Hematopoietic multipotent progenitor cell (in vitro differentiated cells): ENCODE measurements at places on chromosomes 6 and 20. TPM values are rescaled to one million over a fixed set of nuclear protein-coding genes. Genes with fewer than 3 reads are reported as not detected.

DNA sequence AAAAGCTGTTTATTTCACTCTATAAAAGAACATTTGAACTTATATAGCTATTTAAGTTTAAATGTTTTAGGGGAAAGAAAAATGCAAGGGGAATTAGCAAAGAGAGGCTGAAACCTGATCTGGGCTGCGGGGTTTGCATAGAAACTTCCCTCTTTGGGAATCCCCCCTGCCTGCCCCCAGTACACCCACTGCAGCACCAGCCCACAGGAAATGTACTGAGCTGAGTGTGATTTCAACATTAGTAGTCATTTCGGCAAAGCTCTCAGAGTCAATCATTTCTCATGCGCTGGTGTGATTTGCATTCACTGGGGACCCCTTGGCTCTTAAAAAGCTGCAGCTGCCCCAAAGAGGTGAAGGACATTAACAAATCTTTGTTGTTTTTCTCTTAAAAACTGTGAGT lies 859.4 kb downstream of the MAFB start:
- DNase-seq: peak; percentile 1

GRCh38 chr6:85449388-85449817 lies 480 bp upstream of the NT5E start:
- DNase-seq: peak; percentile 33

GRCh38 chr6:29791162-29791561 lies 36.5 kb upstream of the HLA-G start:
- no peak for DNase-seq

- DNase-seq: peak; percentile 80
Measured at GRCh38 chr6:36682328-36683144, 4.0 kb downstream of the CDKN1A start.

GRCh38 chr6:160010067-160010466 lies 41.2 kb downstream of the IGF2R start:
- DNase-seq: no peak

- DNase-seq: no peak
Measured at GRCh38 chr20:8461186-8461585, 329.1 kb downstream of the PLCB1 start.

- DNase-seq: no peak
Measured at GRCh38 chr20:35238735-35239134, 12.2 kb downstream of the MMP24 start.

- DNase-seq: peak; percentile 47
Measured at GRCh38 chr20:208942-209566, 18.0 kb upstream of the DEFB129 start.

GRCh38 chr6:143845033-143845432 lies 1.9 kb downstream of the LTV1 start:
- DNase-seq: no peak

GRCh38 chr20:38242848-38243708 lies 17.5 kb downstream of the KIAA1755 start:
- DNase-seq: no peak

DNA sequence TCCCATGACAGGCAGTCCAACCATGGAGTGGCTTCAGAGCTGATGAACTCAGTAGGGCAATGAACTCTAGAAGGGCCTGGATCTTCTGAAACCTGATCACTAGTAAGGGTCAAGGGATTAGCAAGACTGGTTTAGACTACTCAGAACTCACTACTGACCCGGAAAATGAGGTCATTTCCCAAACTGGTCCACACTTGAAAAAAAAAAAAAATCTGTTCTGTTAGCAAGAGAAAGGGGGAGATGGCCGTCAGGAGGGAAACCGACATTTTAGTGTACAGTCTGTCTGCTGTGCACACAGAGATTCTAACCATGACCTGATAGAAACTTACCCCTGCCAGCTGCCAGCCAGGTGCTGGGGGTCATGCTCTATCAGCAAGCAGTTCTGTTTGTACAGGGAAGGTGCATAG lies 262.4 kb upstream of the AGPAT4 start:
- no peak for DNase-seq

DNA sequence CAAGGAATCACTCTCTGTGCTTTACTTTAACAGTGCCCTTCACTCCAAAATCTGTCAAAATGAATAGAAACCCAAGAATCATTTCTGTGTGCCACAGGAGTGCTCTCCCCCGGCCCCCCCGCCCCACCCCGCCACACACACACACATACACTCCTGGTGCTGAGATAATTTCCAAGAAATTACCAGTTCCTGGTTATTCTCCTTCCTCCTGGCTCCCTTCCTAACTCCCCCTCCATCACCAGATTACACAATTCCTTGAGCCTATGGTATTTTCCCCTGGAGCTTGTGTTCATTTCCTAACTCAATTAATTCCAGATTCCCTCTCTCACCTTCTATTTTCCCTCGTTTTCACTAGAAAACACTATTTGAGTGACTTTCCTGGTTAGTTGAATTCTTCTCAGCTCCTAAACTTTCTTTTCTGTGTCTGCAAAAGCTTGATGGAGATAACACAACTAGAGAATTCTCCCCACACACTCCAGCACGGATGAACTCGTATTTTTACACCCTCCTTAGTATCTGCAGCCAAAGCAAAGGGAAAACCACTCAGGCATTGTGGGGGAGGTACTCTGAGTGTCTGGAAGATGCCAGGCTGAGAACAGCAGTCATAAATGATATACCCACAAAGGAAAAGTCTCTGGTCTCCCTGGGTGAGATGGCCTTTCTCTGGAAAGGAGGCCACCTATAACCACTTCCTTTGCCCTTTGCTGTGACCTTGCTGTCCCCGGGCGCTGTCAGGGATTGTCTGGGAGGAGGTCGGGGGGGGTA lies 1.9 kb upstream of the SLC24A3 start:
- no peak for DNase-seq

- DNase-seq: no peak
Measured at GRCh38 chr20:39095870-39096269, 133.7 kb downstream of the DHX35 start.

DNA sequence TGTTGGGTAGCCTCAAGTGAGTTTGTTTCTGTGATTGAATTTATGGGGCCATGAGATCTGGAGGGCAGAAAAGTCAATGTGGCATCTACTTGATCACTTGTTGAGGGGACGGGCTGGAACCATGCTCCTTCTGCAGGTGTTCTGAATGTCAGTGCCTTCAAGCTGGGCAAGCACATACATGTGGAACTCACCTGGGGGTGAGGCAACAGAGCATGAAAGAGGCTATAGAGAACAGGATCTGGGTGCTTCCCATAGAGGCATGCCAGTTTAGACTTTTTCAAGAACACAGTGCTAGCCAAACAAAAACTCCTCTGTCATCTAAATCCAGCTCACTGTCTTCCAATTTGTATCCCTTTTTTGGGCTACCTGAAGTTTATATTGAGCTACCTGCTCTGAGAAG lies 77.8 kb upstream of the SLC35B3 start:
- DNase-seq: no peak

The MCCD1 gene
- not detected for total RNA-seq

The TRAPPC3L gene
- total RNA-seq: not detected

The PACSIN1 gene
- 1.6 TPM for total RNA-seq

The GLP1R gene
- not detected for total RNA-seq

The ZBTB46 gene
- total RNA-seq: 36.4 TPM
